ENCODE measurements at places on chromosomes 13 and 19.

- DNase-seq: peak; percentile 26
Measured at GRCh38 chr13:113020323-113021080, 51.5 kb downstream of the MCF2L start.

- no peak for DNase-seq
Measured at GRCh38 chr13:93316841-93317240, 90.2 kb downstream of the GPC6 start.

DNA sequence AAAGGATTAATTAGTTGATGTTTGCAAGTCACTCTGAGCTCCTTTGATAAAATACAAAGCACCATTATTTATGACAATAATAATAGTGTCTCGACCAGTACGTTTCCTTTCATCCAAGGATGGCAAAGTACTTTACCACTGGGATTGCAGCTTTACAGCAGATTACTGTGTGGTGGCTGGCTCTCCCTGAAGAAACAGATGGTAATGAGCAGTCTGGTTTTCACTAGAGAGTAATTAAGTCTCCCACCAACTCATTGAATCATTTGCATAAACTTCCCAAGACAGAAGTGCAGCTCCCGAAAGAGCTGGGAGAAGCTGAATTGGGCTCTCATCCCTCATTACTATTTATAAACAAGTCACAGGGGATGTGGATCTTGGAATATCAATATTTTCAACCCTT lies 48.7 kb downstream of the KLF5 start:
- DNase-seq: no peak

- peak; percentile 45 for DNase-seq
Measured at GRCh38 chr19:1132552-1133383, 29.0 kb downstream of the GPX4 start.

GRCh38 chr19:11079999-11080398 lies 9.3 kb upstream of the LDLR start:
- no peak for DNase-seq

- DNase-seq: no peak
Measured at GRCh38 chr13:60922576-60923231, 492.9 kb downstream of the PCDH20 start.

- peak; percentile 69 for DNase-seq
Measured at GRCh38 chr13:75635828-75636435, at the start of gene LMO7. LMO7 (plus strand) TSS chr13:75636330; CDS start chr13:75636658, 328 bp downstream.

Measured in hematopoietic multipotent progenitor cell treated with erythropoietin and hydrocortisone succinate and interleukin-3 and kit ligand, for 4 days (in vitro differentiated cells).